ENCODE measurements at places on chromosomes 5 and 9. TPM values are rescaled to one million over a fixed set of nuclear protein-coding genes. Genes with fewer than 3 reads are reported as not detected.
A peak's percentile ranks its signal among the peaks of the same experiment; 100 is the strongest.

The PCDHA12 gene
- polyA plus RNA-seq = 0.03 TPM

GRCh38 chr5:179762781-179763176 is 30.2 kb downstream of the MAML1 start:
- DNase-seq = peak; percentile 75

DNA sequence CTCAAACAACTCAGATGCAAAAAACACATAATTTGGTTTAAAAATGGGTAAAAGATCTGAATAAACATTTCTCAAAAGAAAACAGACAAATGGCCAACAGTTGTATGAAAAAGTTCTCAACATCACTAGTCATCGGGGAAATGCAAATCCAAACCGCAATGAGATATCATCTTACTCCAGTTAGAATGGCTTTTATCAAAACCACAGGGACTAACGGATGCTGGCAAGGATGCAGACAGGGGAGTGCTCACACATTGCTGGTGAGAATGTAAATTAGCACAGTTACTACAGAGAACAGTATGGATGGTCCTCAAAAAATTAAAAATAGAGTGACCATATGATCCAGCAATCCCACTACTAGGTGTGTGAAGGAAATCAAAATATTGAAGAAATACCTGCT is 589.1 kb upstream of the ADAMTS16 start:
- no peak for DNase-seq

GRCh38 chr9:34282096-34282495 is 47.0 kb downstream of the KIF24 start:
- DNase-seq = peak; percentile 12

DNA sequence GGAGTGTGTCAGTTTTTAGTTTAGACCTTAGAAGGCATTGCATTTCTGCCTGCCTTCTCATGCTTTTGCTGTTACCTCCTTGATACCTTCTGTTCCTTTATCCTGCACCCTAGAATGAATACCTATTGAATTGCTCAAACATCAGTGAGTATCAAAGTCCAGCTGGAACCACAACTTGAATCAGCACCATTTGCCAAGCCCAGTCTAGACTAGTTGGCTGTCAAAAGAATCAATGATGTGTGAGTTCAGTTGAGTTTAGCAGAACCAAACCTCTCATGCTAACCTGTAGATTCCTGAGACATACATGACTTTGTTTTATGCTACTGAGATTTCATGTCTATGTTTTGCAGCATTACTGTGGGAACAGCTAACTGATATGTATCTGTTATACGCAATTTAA is 116.6 kb downstream of the FAM170A start:
- DNase-seq = no peak

DNA sequence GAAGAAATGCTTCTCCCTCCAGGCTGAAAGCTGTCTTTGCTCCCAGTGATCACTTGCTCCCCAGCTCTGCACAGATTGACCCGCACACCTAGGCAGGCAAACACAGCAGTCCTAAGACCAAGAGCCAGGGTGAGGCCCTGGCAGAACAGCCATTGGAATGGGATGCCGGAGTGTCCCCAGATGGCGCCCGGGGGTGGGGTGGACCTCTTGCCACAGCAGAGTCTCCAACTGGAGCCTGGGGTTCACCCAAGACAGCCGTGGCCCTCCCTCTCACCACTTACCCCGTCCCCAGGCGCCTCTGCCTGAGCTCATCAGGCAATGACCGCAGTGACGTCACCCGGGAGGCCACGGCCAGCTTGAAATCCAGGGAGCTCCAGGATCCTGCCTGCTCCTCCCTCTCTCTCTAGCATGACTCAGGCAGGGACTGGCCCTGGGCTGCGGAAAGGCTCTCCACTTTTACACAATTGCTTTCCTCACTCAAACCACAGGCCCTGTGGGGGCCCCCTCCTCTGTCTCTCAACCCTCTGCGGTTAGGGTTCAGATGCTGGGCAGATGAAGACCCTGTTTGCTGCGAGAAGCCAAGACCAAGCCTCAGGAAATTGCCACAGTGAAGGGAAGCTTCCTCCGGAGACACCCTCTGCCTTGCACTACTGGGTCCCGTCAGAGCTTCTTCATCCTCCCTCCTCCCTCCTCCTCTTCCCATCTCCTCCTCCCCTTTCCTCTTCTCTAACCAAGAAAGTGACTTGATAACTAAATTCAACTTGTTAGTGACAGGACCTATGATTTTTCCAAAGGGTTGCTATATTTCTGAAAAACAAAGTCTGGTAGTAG is 24.3 kb upstream of the PTGES start:
- DNase-seq = peak; percentile 100
